ENCODE measurements at places on chromosomes 12 and 14.
A peak's percentile ranks its signal among the peaks of the same experiment; 100 is the strongest.

- no peak for DNase-seq
These were observed 54.4 kb downstream of the SPPL3 start for GRCh38 chr12:120849765-120850164.

- DNase-seq, result no peak
These were observed 10.1 kb downstream of the GOLGA3 start for GRCh38 chr12:132818562-132818961.

DNA sequence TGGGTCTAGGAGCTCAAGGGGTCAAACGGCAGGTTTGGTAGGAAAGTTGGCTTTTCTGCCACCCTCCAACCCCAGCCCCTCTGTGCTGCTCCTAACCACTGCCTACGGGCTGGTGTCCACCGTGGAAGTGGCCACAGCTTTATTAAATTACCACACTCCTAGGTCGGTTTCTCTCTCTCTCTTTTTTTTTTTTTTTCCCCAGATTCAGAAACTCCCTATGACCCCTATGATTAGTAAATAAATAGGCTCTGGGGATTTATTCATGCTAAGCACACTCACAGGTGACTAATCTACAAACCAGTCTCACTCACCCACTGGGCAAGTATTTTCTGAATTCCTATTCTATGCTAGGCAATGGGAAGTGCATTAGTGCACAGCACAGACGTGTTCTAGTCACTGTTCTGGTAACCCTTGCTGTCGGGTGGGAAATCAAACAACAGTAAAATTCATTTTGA is 8.7 kb upstream of the DDX47 start:
- DNase-seq, result no peak

DNA sequence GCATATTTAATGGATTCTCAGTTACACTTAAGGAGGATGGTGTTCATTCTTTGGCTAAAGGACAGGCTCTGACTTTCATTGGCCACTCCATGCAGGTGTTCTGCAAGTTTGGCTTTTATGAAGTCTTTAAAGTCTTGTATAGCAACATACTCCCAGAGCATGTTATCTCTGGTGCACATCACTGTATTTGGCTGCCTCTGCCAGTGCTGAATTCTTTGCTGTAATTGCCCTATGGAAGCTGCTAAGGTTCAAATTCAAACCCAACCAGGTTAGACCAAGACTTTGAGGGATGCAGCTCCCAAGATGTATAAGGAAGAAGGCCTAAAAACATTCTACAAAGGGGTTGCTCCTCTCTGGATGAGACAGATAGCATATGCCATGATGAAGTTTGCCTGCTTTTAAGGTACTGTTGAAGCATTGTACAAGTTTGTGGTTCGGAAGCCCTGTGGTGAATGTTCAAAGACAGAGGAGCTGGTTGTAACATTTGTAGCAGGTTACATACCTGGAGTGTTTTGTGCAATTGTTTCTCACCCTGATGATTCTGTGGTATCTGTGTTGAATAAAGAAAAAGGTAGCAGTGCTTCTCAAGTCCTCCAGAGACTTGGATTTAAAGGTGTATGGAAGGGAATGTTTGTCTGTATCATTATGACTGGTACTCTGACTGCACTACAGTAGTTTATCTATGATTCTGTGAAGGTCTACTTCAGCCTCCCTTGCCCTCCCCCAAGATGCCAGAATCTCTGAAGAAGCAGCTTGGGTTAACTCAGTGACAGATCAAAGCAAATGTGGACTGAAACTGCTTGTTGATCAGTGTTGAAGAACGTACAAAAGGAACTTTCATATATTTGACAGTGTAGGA is 19.4 kb downstream of the TMEM116 start:
- peak; percentile 35 for DNase-seq

DNA sequence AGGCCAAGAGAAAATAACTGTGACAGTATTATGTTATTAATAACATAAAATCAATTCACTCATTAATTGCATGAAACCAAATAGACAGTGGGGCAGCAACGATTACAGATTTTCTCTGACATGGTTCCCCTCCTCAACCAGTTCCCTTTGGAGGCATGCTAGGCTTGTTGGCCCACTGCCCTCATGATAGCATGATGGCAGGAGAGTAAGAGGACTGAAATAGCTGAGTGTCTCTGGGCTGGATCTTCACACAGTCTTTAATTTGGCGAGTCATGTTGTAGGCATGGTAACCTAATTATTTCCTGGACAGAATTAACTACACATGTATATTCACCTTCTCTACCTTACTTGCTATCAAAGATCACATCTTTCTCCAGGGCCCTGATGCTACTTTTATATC is 266.2 kb upstream of the PELI2 start:
- no peak for DNase-seq

All from T-helper 2 cell (primary cell).